ENCODE measurements at places on chromosomes 3 and 15.

GRCh38 chr3:47910777-47911440 lies 105.3 kb downstream of the MAP4 start:
- DNase-seq = no peak

- DNase-seq = no peak
These were observed 594 bp upstream of the ICE2 start for GRCh38 chr15:60479361-60480110.

DNA sequence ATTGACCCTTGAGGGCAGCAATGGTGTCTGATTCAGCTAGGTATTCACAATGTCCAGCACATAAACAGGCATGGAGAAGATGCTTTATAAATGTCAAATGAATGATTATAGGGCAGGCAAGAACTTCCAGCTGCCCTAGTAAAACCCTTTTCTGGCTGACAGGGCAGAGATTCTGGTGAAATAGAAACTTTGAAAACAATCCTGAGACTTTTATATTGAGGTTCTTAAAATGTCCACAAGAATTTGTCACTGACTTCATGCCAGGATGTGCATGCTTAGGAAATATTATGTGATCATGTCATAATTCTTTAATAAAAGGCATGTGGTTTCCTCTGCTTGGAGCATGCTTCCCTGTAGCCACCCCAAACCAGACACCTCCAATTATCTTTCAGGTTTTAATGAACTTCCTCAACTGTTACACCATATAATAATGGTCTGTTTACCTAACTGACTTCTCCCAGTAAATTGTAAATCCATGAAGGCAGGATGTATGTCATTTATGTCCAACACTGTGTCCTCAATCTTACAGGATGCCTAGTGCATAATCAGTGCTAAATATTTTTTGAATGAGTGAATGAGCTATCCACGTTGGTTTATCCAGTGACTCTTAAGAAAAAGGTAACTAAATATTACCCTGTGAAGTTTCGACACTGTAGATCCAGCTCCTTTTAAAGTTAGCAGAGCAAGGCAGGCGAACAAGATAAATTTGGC lies 43.4 kb upstream of the CLRN1 start:
- DNase-seq = no peak

DNA sequence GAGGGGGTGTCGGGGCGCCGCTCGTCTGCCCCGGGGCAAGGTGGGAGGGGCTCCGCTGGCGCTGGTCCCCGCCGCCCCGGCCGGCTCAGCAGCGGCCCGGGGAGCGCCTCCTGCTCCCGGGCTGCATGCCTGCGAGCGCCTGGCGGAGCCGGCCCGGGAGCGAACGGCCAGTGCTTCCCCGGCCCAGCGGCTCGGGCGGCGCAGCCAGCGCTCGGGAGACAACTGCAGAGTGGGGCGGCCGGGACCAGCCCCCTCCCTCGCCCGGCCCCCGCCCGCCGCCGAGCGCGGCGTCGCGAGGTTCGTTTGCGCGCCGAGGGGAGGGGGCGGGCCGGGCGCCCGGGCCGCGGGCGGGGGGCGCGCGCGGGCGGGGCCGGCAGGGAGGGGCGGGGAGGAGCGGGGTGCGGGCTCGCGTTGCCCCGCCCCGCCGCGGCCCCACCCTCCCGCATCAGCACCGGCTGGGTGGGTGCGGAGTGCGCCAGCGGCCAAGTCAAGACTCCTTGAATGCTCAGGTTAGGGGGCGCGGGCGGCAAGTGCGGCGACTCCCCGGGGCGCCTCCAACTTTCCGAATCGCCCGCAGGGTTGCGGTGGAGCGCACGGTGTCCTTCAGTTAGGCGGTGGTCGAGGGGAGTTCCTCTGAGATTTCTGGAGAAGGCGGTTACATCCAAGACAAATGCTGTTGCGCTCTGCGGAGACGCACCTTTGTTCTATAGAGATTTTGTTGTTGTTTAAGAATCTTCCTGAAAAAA lies at the start of gene RGMA:
Gene RGMA (minus strand): TSS at position 231 of the 746 bp plus-strand sequence. CDS start 279 bp downstream, outside the sequence.
- DNase-seq = no peak

DNA sequence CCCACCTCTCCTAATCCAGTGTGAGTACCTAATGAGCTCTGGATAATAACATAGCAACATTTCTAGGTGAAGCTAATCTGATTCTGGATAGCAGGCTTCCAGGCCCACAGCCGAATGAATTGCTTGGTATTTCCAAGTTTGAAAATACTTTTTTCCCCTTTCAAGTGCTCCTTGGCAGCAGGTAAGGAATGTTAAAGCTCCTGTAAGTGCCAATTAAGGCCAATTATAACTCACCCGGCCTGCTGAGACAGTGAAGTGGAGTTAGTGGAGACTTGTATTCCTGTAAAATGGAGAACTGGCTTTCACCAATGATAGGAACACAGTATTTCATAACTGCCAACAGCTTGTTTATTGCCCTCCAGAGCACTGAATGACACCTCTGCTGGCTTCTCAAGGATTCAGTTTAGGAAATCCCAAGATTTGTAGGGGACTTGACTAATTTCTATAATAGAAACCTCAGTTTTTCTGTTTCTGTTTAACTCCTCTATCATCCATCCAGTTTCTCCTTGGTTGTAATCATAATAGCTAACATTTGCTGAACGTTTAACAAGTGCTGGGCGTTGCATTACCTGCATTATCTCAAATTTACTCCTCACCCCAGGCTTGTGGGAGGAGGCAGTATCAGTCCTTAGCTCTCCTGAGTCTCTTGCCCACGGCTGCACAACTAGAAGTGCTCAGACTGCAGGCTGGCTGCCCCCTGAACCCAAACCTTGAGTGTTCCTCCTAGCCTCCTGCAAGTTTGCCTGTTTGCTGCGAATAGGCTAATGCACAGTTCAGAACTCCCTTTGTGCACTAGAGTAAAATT lies 52.7 kb upstream of the SCAANT1 start:
- no peak for DNase-seq

- no peak for DNase-seq
These were observed 3.9 kb downstream of the GATA2 start for GRCh38 chr3:128488991-128489673.

DNA sequence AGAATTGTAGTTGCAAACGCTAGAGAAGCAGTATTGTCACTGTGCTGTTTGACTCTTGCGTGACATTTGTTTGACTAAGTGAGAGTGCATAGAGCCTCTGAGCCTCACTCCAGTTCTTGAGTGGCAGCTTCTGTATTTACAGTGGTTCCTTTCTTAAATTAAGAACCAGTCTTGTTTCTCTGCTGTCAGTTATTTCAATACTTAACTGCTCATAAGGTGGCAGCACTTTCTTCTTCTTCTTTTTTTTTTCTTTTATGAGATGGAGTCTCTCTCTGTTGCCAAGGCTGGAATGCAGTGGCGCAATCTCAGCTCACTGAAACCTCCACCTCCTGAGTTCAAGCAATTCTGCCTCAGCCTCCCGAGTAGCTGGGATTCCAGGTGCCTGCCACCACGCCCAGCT lies 372.1 kb downstream of the LPP start:
- no peak for DNase-seq

DNA sequence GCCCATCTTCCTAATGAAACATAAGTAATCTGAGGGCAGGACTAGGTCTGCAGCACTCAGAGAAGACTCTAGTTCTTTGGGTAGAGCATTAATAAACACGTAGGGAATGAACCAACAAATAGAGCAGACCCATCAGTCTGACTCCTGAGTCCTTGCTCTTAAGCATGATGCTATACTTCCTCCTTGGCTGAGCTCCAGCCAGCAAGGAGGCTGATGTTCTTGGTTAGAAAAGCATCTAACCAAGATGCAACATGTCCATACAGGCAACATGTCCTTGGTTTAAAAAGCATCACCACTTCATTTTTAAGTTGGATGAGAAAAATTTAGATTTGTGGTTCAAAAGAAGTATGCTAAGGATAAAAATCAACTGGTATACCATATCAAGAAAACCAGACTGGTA lies 8.5 kb upstream of the MYH15 start:
- DNase-seq = no peak

GRCh38 chr3:151599103-151599672 lies 134.5 kb upstream of the AADACL2 start:
- no peak for DNase-seq

GRCh38 chr3:194952841-194953241 lies 267.2 kb downstream of the FAM43A start:
- no peak for DNase-seq

DNA sequence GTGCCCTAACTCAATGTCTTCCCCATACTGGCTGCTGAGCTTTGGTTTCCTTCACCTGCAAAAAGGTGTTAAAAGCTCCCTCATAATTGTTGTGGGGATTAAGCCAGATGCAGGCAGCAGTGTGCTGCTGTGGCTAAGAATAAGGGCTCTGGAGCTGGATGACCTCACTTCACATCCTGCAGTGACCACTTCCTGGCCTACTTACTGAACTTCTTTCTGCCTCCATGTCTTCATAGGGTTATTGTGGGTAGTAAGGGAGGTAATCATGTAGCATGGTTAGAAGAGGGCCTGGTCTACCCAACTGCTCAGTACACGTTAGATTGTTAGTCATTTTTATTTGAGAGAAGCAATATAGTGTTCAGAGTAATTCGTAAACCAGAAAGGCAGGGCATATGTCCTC lies 18.4 kb downstream of the GYG1 start:
- no peak for DNase-seq

GRCh38 chr3:181103605-181104004 lies 114.1 kb upstream of the DNAJC19 start:
- no peak for DNase-seq

DNA sequence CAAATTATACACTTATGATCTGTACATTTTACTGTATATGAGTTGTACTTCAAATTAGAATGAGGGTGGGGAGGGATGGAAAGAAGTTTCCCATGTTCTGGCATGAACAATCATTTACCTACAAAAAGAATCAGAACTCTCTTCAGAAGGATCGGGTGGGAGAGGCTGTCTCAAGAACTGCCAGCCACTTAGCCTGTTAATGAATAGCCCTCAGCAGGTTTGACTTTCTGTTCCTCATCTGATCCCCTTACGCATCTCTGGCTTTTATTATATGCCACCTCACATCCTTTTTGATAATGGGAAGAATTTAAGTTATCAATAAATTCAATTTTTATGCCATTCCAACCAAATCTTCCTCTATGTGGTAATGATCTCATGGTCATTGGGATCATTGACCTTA lies 168.3 kb upstream of the TGFBR2 start:
- DNase-seq = no peak

- no peak for DNase-seq
These were observed 637 bp downstream of the CIP2A start for GRCh38 chr3:108588601-108589000.

DNA sequence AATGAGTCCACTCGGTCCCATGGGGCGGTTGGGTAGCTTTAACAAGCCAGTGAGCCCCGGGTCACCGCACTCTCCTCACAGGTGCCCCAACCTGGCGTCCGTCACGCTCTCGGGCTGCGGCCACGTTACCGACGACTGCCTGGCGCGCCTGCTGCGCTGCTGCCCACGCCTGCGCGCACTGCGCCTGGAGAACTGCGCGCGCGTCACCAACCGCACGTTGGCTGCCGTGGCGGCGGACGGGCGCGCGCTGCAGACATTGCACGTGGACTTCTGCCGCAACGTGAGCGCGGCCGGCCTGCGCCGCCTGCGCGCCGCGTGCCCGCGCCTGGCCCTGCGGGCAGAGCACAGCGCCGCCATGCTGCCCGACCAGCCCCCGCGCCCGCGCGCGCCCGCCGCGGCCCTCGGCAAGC lies 3.4 kb downstream of the FBXL22 start:
- peak; percentile 85 for DNase-seq

DNA sequence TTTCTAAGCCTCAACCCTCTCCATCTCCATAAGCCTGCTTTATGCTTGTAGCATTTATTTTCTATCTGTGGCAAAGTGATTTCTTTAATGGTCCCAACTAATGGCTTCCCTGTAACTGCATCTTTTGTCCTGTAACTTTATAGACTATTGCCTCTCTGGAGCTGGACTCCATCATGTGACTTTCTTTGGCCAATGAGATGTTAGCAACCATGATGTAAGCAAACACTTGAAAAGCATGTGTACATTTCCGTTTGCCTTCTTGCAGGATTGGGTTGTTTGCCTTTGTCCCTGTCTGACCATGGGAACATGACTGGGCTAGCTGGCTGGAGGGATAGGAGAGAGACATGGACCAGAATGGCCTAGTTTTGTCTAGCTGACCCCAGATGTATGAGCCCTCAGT lies 106.0 kb upstream of the LRIG1 start:
- DNase-seq = no peak

GRCh38 chr3:42868841-42869240 lies 6.8 kb downstream of the CYP8B1 start:
- no peak for DNase-seq

- no peak for DNase-seq
These were observed 64.3 kb downstream of the CMTM8 start for GRCh38 chr3:32302601-32303398.

- DNase-seq = peak; percentile 6
These were observed 63.2 kb upstream of the SPPL2A start for GRCh38 chr15:50828610-50829206.

- DNase-seq = no peak
These were observed 14.3 kb downstream of the RHOA start for GRCh38 chr3:49397470-49397869.

GRCh38 chr3:41681479-41681878 lies 280.4 kb downstream of the ULK4 start:
- DNase-seq = no peak

GRCh38 chr3:48919215-48920138 lies 835 bp downstream of the ARIH2 start:
- no peak for DNase-seq

DNA sequence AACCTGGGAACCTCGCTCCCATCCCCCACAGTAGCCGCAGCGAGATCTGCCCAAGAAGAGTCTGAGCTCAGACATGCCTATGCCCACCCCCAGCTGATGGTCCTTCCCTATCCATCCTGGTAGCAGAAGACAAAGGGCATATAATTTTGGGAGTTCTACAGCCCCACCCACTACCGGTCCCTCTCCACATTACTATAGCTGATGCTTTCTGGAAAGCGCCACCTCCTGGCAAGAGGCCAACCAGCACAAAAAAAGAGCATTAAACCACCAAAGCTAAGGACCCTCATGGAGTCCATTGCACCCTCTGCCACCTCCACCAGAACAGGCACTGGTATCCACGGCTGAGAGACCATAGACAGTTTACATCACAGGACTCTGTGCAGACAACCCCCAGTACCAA lies 168.4 kb downstream of the MEGF11 start:
- no peak for DNase-seq

GRCh38 chr3:121883507-121883906 lies 10.7 kb upstream of the SLC15A2 start:
- DNase-seq = no peak

DNA sequence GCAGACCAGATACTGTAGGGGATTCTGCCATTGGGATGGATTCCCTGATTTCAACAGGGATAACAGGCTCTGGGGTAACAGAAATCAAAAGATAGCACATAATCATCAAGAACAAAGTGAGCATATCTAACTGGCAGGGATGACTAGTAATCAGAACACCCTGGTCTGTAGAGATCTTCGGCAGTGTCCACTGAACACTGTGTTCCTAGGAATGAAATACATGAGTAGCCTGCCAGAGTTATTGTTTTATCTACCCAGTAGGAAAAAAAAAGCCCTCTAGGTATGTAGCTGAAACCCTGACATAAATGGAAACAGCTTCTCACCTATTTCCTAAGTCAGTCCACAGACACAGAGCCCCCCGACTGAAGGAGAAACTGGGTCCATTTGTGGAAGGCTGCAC lies 340.3 kb upstream of the ZNF385D start:
- no peak for DNase-seq
